OCI-LY7 (cell line): ENCODE measurements at places on chromosomes 7 and 10. TPM values are rescaled to one million over a fixed set of nuclear protein-coding genes. Genes with fewer than 3 reads are reported as not detected.

Gene HMX2
- total RNA-seq: 1.7 and 2.4 TPM in 2 replicates

GRCh38 chr10:3064423-3064822, 2.9 kb upstream of the PFKP start:
- peak; percentile 45 for DNase-seq

GRCh38 chr7:24042028-24042427, 242.0 kb upstream of the NPY start:
- DNase-seq: no peak

GRCh38 chr10:94074462-94074861, 80.7 kb downstream of the PLCE1 start:
- DNase-seq: no peak

DNA sequence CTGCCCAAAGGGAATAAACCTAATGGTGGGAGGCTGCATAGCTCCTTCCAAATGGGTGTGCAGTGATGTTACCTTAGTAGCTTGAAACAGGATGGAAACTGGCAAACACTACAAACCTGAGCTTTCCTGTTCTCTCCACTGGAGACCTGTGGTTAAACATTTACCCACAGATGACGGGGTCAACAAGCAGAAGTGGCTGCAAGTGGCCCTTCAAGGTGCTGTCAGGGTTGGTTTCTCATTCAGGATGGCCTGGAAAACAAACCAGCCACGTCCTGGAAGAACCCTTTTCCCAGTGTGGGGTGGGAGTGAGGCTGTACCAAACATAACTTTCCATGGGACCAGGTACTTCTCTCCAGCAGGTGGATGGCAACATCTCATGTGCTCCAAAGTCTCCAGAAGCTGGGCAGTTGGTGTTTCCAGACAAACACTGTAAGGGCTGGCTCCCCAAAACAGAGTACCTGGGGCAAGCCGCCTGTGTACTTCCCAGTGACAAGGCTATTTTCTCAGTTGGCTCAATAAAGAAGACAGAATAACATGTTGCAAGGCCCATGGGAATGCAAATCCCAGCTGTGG, 67.5 kb downstream of the DNAJB9 start:
- no peak for DNase-seq

- no peak for DNase-seq
Measured at GRCh38 chr7:40356312-40356711, 221.5 kb downstream of the SUGCT start.

GRCh38 chr7:49778731-49779270, 5.4 kb downstream of the VWC2 start:
- peak; percentile 67 for DNase-seq

DNA sequence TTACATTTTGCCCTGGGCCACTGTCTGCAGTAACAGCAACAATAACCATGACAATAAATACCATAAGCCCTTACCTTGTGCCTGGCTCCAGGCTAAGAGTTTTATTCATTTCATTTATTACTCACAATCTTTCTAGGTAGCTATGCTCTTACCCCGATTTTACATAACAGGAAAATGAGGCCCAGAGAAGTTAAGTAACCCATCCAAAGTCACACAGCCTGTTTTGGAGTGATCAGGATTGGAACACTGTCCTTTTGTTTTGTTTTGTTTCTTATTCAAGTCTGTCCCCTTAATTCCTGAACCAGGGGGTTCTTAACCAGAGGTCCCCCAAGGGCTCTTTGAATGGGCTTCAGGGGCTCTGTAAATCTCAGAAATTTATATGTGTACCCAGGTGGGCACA, 4.2 kb upstream of the LBX1 start:
- no peak for DNase-seq

DNA sequence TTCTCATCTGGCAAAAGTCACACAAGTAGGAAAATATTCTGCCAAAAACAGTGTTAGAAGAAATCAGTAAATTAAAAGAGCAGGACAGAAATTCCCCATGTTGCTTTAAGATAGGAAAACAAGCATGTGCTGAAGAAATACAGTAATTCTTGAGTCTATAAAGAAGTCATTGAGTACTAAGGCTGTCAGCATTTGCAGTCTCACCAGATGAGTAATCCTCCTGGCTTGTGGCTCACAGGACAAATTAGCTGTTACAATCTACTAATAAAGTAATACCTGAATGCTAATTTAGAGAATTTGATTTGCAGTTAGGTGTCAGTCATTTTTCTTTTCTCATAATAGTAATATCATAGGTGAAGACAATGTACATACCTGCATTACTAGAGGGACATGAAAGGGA, 1158.9 kb upstream of the CELF2 start:
- DNase-seq: no peak

DNA sequence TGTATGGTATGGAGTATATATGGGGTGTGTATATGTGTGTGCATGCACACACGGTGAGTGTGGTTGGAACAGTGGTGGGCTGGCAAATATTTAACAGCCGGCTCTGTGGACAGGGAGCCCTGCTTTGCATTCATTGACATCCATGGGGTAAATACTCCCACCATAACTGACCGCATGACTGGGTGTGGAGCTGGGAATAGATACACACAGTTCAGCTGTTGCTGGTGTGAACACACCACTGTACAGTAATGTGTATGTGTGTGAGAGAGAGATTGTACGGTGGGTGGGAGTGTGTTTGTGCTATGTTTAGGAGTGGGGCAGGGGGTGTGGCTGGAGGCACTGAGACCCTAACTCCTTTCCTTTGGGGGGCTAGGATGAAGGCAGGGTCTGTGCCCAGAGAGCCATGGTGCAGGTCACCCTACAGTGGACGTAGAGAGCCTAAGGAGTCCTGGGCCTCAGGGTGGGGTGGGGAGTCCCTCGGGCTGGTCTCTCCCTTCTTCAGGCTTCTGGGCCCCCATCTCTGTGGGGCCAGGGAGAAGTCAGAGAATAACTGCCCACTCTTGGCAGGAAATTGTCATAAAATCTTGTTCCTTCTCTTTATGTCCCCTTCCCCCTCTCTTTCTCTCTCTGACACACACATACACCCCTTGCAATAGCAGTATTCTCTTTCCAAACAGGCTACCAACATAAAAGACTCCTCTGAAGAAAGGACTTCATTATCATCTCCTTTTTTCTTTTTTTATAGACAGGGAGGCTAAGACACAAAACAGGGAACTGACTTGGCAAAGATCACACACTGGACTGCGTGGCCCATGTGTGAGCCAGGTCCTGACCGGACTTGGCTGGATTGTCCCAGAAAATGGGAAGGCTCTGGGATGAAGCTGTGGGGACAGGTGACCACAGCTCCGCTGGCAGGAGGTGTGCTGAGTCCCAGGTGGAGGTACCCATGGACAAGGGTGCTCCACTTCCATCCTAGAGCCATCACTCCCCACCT, 3.2 kb downstream of the SFRP5 start:
- DNase-seq: no peak

DNA sequence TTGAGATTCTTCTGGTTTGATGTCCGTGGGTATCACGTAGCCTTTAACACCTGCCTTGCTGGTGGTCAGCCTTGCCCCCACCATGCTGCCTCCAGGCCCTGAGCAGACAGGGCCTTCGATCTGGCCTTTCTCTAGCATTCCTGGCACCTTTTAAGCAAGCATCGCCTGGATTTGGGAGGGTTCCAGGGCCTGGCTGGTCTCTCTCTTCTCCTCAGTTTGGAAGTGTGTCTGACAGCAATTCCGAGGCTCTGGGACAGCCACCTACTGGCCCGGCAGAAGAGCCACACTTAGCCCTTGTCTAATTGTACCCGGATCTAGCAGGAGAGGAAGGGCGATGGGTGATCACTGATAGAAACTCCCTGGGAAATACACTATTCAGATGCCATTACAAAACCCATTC, 441.3 kb upstream of the MKI67 start:
- no peak for DNase-seq
